ENCODE measurements at places on chromosomes 4 and X. TPM values are rescaled to one million over a fixed set of nuclear protein-coding genes. Genes with fewer than 3 reads are reported as not detected.

DNA sequence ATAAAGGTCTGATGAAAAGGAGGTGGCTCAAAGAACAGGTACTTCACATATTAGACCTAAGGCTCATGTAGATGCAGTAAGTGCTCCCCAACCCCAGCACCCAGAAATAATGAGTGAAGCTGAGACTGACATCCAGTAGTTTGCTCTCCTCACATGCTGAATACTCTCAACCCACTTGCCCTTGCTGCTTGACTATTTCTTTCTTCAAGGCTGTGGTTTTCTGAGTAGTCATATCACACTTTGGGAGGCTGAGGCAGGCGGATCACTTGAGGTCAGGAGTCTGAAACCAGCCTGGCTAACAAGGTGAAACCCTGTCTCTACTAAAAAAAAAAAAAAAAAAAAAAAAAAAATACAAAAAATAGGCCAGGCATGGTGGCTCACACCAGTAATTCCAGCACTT is 51.5 kb upstream of the PRPS1 start:
- H3K36me3 ChIP-seq = no peaks in the 10 kb centered on the region
- H3K27me3 ChIP-seq = no peaks in the 10 kb centered on the region
- no peaks in the 10 kb centered on the region for H3K4me1 ChIP-seq
- no peak overlapping the region for H3K27ac ChIP-seq

Gene SH3TC1
- 41.5 TPM for total RNA-seq

Gene RTL9
- total RNA-seq = 0.51 TPM

- no peaks in the 10 kb centered on the region for H3K4me1 ChIP-seq
- H3K27ac ChIP-seq = no peak overlapping the region
- H3K36me3 ChIP-seq = no peaks in the 10 kb centered on the region
- no peak for DNase-seq
- no peak overlapping the region for H3K4me3 ChIP-seq
- H3K27me3 ChIP-seq = no peaks in the 10 kb centered on the region
Measured at GRCh38 chr4:5472160-5472591, 236.2 kb downstream of the EVC2 start.

GRCh38 chrX:124737771-124738170 is 391.4 kb downstream of the SH2D1A start:
- no peaks in the 10 kb centered on the region for H3K27me3 ChIP-seq
- no peak overlapping the region for H3K4me3 ChIP-seq
- DNase-seq = no peak
- H3K36me3 ChIP-seq = no peaks in the 10 kb centered on the region
- no peak overlapping the region for H3K27ac ChIP-seq

Gene POU4F2
- not detected for total RNA-seq

GRCh38 chr4:123455360-123455759 is 58.8 kb downstream of the SPRY1 start:
- peak; percentile 61 for DNase-seq
- H3K27ac ChIP-seq = no peak overlapping the region

DNA sequence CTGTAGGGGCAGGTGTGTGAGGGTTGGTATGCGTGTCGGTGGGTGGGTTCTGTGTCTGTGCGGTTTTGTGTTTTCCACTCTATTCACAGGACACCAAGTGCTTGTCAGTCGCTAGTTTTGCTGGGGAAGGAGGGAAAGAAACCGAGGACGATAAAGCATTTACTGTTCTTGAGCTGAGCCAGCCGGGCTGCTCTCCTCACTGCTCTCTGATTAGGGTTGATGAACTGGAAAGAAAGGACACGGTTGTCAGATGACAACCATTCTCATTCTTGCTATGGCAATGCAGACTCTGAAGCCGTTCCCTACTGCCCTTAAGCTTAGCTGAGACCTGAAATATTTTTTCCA is 832 bp downstream of the EGFL6 start:
- peak overlapping the region; percentile 9 for H3K4me3 ChIP-seq

DNA sequence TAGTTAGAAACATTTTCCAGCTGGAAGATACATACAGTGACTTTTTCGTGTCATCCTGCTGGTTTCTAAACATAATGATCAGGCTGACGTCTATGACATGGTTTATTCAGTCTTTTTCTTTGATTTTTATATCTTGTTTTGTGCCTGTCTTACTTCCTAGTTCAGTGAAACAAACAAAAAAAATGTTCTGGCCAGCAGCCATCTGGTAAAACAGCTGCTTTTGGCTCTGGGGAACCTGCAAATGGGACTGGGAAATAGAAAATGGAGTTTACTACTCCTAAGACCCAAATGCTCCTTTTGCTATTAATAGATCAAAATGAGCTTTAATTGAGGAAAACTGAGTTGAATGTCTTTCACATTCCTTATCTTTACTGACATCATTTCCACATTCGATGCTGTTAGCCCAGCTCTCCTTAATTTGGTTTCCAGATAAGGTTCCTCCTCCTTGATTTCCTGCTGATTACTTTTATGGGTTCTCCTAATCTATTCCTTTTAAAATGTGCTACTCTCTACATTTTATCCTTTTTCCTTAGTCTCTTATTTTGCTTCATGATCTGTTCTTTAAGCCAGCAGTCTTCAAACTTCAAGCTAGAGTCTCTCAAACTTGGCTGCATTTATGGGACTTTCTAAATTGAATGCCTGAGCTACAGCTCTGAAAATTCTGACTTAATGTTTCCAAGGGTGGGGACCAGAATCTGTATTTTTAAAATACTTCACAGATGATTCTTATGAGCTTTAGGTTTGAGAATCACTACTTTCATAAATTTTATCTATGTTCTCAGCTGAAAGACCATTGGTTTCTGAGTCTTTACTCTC is 499.5 kb downstream of the ANKRD50 start:
- H3K4me1 ChIP-seq = no peaks in the 10 kb centered on the region
- no peaks in the 10 kb centered on the region for H3K36me3 ChIP-seq
- no peak overlapping the region for H3K4me3 ChIP-seq
- no peak overlapping the region for H3K27ac ChIP-seq

GRCh38 chrX:20189171-20189570 is 47.5 kb upstream of the EIF1AX start:
- no peak overlapping the region for H3K27ac ChIP-seq
- no peak overlapping the region for H3K4me3 ChIP-seq
- H3K36me3 ChIP-seq = no peaks in the 10 kb centered on the region
- H3K4me1 ChIP-seq = no peaks in the 10 kb centered on the region

DNA sequence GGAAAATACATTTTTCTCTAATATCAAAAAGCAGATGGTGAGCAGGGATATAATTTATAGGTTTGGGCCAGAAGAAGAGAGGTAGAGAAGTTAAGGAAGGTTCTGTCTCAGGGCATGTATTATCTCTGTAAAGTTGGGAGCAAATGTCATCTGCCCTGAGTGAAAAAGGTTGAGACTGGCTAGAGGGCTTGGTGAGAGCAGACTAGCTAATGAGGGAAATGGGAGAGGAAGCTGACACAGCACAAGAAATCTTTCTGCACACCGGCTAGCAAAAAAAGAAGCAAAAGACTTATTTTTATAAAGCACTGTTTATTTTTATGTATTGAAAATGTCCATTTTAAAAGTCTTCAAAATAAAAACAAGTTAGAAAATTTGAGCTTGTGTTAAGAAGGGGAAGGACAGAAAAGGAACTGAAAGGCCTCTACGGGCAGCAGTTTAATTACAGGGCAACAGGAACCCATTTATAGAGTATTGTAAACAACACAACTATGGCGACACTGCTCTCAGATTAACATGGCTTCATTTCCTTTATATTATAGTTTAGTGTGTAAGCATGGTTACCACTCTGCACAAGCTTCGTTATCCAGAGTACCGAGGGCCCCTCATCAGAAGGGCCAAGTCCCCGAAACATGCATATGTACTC is 17.4 kb downstream of the CD40LG start:
- H3K27me3 ChIP-seq = no peaks in the 10 kb centered on the region
- H3K4me1 ChIP-seq = no peaks in the 10 kb centered on the region
- no peak for DNase-seq
- peaks cover 9% of the 10 kb centered on the region for H3K36me3 ChIP-seq
- no peak overlapping the region for H3K4me3 ChIP-seq
- no peak overlapping the region for H3K27ac ChIP-seq

Measured in upper lobe of left lung (tissue), 6 donors.